ENCODE measurements at places on chromosomes 12 and 14.

GRCh38 chr12:122836027-122836921 is 1.0 kb downstream of the HIP1R start:
- no peak for DNase-seq

- no peak for DNase-seq
Measured at GRCh38 chr12:13039328-13039956, 4.7 kb upstream of the FAM234B start.

DNA sequence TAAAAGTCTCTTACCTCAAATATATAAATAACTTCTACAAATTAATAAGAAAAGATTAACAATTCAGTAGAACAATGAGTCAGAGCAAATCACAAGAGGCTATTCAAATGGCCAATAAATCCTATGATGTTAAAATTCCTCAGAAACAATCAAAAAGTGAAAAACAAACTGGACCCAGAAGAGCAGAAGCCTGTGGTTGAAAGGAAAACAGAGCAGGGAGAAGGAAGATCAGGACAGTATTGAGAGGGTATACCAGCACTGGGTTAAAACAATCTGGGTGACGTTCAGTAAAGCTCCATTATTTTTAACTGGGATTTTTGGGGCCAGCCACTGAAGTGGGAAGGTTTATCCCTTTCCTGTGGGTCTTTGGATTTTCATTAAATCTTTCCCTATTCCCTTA is 39.7 kb upstream of the PCED1B start:
- no peak for DNase-seq

DNA sequence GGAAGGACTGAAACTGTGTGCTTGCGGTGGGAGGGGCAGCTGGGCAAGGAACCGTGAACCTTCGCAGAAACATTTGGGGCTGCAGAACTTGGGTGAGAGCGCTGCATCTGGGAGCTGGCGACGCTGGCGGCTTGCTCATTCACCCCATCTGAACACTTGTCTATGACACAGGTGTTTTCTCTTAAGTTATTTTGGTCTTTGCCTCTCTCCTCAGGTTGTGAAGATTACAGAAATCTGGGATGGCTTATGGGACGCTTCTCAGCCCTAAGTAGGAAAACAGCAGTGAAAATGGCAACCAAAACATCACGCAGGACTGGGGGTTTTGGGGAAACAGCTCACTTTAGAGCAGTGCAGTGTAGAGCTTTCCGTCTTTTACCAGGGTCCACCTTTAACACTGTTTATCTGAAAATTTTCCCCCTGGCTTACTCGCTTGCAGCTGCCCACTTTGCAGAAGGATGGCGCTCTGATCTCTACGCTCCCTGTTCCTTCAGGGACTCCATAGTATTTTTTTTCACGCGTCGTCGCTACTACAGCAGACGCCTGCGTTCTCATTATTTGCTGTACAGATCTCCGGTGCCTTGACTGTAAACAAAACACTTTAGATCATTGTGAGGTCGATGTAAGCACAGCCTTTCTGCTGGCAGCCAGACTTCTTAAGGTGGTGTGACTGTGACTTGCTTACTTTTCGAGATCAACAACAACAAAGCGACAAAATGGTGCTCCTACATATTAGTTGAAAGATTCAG is 2.7 kb upstream of the CDKN1B start:
- peak; percentile 77 for DNase-seq

- DNase-seq, result no peak
Measured at GRCh38 chr12:43011383-43011926, 421.9 kb upstream of the PRICKLE1 start.

GRCh38 chr12:125093681-125094330 is 28.6 kb downstream of the AACS start:
- no peak for DNase-seq

- DNase-seq, result no peak
Measured at GRCh38 chr12:122354958-122355641, 67.4 kb downstream of the CLIP1 start.

- no peak for DNase-seq
Measured at GRCh38 chr14:36676236-36676635, 14.6 kb downstream of the PAX9 start.

GRCh38 chr14:104189629-104190335 is 51.4 kb downstream of the KIF26A start:
- no peak for DNase-seq
